ENCODE measurements at places on chromosomes 13 and 19.

DNA sequence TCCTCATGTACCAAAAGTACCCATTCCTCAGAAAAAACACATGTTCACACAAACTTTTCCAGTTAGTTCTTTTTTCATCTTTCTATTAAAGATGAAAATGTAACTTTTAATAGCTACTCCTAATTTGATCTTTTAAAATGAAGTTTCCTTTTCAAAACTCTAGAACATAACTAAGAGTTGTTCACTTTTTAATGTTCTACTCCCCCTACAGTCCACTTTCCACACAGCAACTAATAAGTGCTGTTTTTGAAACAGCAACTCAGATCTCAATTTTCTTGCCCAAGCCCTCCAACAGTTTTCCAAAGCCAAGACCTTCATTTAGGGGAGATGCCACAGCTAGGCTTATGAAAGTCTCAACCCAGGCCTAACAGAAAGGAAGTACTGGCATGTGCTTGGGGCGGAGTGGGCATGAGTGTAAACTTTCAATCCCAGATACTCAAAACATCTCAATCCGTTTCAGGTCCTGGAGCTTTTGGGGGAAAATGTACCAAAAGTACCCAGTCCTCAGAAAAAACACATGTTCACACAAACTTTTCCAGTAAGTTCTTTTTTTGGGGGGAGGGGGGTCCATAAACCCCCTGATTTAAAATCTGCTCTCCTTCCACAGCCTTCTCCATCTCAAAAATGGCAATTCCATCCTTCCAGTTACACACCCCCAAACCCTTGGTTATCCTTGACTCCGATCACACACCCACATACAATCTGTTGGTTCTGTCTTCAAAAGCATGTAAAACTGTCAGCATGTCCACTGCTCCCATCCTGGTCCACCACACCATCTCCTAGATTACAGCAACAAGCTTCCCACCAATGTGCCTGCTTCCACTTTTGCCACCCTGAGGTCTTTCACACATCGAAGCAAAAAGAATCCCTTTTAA lies 2.0 kb downstream of the FBL start:
- no peak for DNase-seq

GRCh38 chr13:72851678-72852014 lies 69.7 kb downstream of the PIBF1 start:
- DNase-seq: no peak

DNA sequence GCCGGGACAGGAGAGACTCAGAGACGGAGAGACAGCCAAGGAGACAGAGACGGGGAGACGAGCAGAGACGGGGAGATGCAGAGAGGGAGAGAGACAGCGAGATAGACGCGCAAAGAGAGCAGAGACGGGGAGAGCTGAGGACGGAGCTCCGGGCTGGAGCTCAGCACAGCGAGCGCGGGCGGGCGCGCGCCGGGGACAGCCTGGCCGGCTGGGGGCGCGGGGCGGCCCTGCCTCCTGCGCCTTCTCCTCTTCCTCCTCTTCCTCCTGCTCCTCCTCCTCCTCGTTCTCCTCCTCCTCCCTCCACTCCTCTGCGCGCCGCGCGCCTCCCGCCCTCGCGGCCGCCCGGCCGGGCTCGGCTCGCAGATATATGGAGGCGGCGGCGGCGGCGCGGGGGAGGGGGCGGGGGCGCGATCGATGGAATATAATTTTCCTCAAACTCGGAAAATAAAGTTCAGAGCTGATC lies at the start of gene ERFL:
ERFL (minus strand) TSS at position 229 of the 463 bp plus-strand sequence. CDS start 15,530 bp downstream, outside the sequence.
- no peak for DNase-seq

DNA sequence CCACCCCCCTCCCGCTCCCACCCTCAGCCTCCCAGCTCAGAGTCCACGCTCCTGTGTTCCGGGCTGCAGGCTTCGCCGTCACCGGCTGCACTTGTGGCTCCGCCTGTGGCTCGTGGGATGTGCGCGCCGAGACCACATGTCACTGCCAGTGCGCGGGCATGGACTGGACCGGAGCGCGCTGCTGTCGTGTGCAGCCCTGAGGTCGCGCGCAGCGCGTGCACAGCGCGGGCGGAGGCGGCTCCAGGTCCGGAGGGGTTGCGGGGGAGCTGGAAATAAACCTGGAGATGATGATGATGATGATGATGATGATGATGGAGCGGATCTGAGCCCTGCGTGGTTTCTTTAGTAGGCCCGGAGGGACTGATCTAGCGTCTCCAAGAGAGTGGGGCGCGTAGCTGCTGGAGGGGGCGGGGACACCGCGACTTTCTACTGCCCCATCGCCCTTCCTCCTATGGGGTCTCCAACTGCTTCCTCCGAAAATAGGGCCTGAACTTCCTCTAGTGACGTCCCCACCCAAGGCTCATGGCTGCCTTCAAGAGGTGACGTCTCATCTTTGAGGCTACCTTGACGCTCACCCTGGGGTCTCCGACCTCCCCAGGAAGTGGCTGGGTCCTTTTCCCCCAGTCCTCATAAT lies 1.4 kb downstream of the RETN start:
- DNase-seq: no peak

DNA sequence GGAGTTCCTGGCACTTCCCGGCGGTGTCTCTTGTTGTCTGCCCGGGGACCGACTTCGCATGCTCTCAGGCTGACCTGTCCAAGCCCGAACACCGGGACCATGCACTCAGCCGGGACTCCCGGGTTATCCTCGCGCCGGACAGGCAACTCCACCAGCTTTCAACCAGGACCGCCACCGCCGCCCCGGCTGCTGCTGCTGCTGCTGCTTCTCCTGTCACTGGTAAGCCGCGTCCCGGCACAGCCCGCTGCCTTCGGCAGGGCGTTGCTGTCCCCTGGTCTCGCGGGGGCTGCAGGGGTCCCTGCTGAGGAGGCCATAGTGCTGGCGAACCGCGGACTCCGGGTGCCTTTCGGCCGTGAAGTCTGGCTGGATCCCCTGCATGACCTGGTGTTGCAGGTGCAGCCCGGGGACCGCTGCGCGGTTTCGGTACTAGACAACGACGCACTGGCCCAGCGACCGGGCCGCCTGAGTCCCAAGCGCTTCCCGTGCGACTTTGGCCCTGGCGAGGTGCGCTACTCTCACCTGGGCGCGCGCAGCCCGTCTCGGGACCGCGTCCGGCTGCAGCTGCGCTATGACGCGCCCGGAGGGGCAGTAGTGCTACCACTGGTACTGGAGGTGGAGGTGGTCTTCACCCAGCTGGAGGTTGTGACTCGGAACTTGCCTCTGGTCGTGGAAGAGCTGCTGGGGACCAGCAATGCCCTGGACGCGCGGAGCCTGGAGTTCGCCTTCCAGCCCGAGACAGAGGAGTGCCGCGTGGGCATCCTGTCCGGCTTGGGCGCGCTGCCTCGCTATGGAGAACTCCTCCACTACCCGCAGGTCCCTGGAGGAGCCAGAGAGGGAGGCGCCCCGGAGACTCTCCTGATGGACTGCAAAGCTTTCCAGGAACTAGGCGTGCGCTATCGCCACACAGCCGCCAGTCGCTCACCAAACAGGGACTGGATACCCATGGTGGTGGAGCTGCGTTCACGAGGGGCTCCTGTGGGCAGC lies 661 bp downstream of the FREM2 start:
- no peak for DNase-seq

- DNase-seq: no peak
Observed at GRCh38 chr19:14517840-14518505, at the start of gene DNAJB1. Gene DNAJB1, minus strand, starts transcription at chr19:14518397. Its CDS starts 48 bp downstream, at chr19:14518349.

- no peak for DNase-seq
Observed at GRCh38 chr19:13866463-13867046, 10.4 kb upstream of the NANOS3 start.

GRCh38 chr19:51799774-51800472 lies 5.0 kb downstream of the FPR3 start:
- no peak for DNase-seq

GRCh38 chr13:20241593-20241992 lies 9.5 kb upstream of the GJB6 start:
- DNase-seq: no peak

- DNase-seq: no peak
Observed at GRCh38 chr13:66914155-66914554, 316.0 kb downstream of the PCDH9 start.

GRCh38 chr19:4120559-4121272 lies 3.2 kb downstream of the MAP2K2 start:
- DNase-seq: no peak

- no peak for DNase-seq
Observed at GRCh38 chr19:49301165-49301865, 23.7 kb downstream of the SLC6A16 start.

GRCh38 chr19:14142262-14143190 lies 6.1 kb upstream of the ASF1B start:
- DNase-seq: no peak

- DNase-seq: no peak
Observed at GRCh38 chr13:112686364-112686763, 3.5 kb upstream of the ATP11A start.

DNA sequence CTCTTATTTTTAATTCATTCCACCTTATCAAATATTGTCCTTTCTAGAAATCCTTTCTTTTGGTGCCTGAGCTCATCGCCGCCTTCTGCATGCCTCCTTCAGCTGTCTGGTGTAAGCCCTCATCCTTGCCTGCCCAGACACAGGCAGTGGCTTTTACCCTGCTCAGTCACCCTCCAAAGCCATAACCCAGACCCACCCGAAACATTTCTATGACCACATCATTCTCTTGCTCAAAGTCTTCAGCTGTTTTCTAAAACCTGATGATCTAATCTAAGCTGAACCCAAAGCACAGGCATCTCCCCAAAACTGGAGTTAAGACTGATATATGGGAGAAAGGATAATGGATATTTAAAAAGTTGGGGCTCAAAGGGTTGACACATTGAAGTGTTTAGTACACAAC lies 753.7 kb upstream of the SGCG start:
- no peak for DNase-seq

GRCh38 chr19:42074513-42075363 lies 1.2 kb upstream of the ZNF574 start:
- no peak for DNase-seq

- no peak for DNase-seq
Observed at GRCh38 chr13:95150555-95150954, 150.7 kb downstream of the ABCC4 start.

GRCh38 chr19:34666200-34666957 lies 10.6 kb downstream of the SCGB2B2 start:
- DNase-seq: no peak

DNA sequence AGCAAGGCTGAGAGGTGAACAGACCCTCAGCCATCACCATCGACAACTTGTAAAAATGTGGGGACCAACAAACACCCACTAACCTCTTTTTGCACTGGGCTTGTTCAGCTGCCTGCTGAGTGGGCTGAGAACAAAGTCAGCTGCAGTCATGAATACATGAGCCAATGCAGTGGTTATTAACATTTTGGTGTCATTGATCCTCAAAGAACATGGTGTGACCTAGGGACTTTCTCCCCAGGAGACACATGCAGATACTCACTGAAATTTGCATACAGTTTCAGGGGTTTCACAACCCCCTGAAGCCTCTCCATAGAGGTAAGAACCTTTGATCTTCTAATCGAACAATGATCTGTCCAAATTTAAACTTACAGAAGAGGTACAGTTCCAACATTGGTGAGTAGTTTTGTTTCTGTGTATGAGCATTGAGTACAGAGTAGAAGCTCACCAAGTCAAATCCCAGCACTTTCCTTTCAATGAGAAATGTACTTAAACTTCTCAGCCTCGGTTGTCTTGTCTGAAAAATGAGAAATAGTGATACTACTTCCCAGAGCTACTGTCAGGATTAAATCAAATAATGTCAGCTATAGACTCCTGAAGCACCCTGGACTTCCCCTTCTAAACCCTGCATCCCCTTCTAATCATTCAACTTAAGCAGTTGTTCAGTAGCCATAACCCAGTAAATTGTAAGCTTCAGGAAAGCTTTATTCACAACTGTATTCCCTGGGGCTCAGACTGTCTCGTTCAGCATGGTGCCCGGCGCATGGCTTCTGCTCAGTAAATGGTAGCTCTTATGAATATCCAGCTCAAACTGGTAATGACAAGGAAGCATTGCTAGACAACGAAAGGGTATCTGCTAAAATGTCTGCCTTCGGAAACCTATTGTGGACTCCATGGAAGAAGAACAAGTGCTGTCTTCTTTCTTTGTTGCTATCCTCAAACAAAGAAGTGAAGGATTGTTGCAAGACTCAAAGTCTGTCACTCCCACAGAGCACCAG lies 148.7 kb downstream of the FOXO1 start:
- no peak for DNase-seq

- no peak for DNase-seq
Observed at GRCh38 chr13:45704854-45705695, 3.0 kb downstream of the CBY2 start.

DNA sequence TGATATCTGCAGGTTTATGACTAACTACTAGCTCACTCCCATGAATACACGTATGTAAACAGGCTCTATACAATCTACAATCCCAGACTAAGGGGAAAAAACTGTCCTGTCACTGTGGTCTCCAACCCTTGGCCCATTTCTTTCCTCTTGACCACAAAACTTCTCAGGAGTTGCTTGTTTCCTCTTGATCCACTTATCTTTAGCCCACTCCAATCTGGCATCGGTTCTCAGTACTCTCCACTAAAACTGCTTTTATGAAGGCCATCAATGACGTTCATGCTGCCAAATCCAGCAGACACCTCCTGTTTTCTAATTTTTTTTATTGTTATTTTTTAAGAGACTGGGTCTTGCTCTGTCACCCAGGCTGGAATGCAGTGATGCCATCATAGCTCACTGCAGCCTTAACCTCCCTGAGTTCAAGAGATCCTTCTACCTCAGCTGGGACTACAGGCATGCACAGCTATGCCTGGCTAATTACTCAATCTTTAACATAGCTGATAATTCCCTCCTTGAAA lies 31.9 kb upstream of the USPL1 start:
- no peak for DNase-seq

DNA sequence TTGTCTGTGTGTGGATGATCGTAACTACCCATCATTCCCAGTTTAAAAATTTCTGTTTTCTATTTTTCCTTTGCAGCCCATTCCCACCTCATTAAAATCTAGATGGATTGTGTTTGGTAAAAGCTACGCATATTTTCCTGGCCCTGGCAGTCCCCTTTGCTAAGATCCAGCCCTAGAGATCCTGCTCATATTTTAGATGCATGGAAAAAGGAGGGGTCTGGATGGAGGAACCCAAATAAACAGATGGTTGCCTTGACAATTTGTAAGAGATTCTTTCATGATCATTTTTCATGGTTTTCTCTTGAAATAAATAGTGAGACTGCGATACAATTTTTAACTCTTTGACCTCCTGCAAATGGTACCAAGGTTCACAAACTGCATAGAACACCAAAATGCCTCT lies 174.4 kb downstream of the SLC7A1 start:
- DNase-seq: no peak

GRCh38 chr13:74003374-74003773 lies 130.8 kb downstream of the KLF12 start:
- DNase-seq: no peak

- no peak for DNase-seq
Observed at GRCh38 chr13:67520886-67521285, 290.8 kb upstream of the PCDH9 start.

DNA sequence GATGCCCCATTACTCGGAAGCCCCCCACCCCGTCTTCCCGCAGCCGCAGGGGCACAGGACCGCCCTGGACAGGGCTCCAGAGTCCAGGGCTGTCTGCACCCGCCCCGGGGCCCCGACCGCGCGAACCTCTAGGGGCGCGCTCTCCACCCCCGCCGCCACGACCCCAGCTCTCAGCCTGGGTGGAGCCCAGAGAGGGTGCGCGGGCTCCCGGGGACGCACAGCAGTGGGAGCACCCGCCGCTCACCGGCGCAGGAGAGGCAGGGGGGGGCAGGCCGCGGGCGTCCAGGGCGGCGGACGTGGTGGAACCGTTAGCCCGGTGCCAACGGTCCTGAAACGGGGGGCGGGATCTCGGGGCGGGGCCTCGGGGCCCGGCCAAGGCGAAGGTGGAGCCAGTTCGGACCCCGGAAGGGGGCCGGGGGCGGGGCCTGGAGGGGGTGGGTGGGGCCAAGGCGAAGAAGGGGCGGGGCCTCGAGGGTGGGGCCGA lies at the start of gene ATP8B3:
ATP8B3 (minus strand) TSS at position 335 of the 484 bp plus-strand sequence. CDS start 540 bp downstream, outside the sequence.
- DNase-seq: no peak

- DNase-seq: no peak
Observed at GRCh38 chr13:85194482-85194881, 604.7 kb downstream of the SLITRK6 start.

All from AG04449 (cell line).